ENCODE measurements at places on chromosomes 4 and X.

DNA sequence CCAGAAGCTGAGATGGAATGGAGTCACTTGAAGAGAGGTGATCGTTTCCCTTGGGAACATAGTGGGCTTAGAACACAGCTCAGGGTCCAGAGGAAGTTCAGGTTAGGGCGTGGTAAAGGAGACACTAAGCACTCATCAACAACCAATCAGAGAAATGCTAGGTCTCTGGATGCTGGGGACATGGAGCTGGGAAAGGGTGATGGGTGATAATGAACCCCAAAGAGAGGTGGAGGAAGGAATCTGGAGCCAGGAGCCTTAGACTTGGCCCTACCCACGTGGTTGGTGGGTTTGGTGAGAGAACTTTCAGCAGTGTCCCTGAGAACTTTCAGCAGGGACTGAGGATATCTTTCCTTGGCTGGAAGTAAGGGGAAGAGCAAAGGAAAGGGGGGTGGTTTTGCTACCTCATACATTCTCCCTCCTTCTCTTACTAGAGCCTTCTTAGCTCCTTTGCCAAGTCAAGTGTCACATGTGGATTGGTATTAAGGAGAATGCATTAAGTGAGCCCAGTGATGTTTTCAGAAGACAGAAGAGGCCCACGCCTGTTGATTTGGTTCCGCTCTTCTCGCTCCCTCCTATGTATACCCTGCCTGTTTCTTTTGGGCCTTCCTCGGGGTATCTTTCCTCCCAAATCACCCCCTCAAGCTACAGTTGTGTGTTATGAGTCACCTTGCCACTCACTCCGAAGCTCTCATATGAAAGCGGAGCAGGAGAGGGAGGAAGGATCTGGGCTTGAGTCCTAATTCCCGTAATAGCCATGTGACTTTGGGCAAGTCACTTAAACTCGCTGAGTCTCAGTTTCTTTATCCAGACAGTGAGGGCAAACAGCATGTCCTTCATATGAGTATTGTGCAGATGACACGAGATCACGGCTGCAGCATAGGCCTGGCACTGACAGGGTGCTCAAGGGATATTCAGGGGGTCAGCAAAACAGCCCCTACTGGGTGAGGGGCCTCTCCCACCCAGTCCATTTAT, 63.1 kb downstream of the TSC22D3 start:
- DNase-seq = peak; percentile 18

DNA sequence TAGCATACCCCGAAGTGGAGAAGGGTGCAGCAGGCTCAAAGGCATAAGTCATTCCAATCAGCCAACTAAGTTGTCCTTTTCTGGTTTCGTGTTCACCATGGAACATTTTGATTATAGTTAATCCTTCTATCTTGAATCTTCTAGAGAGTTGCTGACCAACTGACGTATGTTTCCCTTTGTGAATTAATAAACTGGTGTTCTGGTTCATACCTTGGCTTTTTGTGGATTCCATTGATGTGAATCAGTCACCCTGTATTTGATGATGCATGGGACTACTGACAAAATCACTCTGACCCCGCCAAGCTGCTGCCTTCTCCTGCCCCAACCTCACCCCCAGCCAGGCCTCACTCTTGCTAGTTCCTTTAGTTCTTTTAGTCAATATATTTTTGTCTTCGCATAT, 32.7 kb downstream of the F9 start:
- no peak for DNase-seq

GRCh38 chrX:2629316-2630007, 61.6 kb upstream of the CD99 start:
- no peak for DNase-seq

GRCh38 chr4:28787947-28788346, 1927.3 kb downstream of the STIM2 start:
- DNase-seq = no peak

- DNase-seq = no peak
Measured at GRCh38 chr4:24226023-24226422, 336.2 kb upstream of the PPARGC1A start.

- DNase-seq = no peak
Measured at GRCh38 chrX:43317378-43317777, 338.7 kb upstream of the MAOA start.
